NCI-H2081 (cell line): ENCODE measurements at places on chromosomes 5 and 9.

DNA sequence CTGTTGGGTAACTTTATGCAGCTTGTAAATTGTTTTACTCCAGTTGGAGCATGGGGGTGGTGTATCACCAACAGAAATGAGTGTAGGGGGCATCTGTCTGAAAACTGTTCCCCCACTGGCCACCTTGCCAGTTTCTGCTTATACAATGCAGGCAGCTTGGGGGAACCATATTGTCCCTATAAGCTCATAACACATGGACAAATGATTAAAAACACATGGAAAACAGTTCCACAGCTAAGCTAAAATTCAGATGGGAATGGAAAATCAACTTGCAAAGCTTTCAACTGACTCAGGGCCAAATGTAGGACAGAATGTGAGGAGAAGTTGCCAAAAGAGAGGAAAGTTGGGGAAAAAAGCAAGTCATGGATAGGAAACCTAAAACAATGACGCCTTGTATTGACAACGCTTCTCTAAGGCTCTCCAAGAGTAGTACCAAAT lies 7.9 kb upstream of the CER1 start:
- DNase-seq = no peak

DNA sequence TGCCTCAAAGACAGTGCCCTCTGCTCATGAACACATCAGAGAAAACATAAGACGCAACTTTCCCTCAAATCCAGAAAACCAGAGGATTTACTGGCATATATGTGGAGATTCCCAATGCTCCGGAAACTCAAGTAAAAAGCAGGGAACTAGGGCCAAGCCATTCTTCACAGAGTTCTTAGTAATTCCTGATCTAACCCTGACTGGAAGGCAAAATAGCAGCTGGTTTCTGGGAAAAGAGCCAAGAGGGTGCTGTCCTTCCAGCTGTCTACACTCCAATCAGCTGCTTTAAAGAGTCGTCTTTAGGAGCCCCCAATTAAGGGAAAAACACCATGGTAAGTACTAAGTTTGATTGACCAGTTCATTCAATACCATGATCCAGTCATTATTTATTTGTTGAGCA lies 49.6 kb downstream of the GNA14 start:
- peak; percentile 55 for DNase-seq

- DNase-seq = no peak
These were observed 51.0 kb downstream of the C5orf22 start for GRCh38 chr5:31583129-31583528.

- DNase-seq = no peak
These were observed 9.4 kb upstream of the FGFR4 start for GRCh38 chr5:177077335-177077734.

- DNase-seq = no peak
These were observed 13.5 kb downstream of the FBXL7 start for GRCh38 chr5:15513431-15513830.

GRCh38 chr5:139762615-139763170 lies 32.9 kb upstream of the PSD2 start:
- no peak for DNase-seq

DNA sequence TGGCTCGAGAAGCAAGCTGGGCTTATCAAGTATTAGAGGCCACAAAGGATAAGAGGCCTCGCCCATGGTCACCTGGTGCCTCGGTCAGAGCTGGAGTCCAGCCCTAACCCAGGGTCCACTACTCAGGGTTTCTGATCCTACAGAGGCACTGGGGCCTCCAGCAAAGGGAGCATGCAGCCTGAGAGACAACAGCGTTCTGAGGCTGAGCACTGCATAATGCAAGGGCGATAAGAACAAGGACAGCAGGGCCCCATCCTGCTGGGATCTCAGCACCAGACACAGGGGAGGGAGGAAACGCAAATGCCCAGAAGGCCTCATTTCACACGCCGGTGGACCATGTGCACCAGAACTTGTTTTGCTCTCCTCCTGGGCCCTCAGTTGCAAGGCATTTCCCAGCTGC lies 63.0 kb downstream of the C5orf15 start:
- no peak for DNase-seq

- DNase-seq = no peak
These were observed 8.9 kb upstream of the TOR4A start for GRCh38 chr9:137268538-137269201.

DNA sequence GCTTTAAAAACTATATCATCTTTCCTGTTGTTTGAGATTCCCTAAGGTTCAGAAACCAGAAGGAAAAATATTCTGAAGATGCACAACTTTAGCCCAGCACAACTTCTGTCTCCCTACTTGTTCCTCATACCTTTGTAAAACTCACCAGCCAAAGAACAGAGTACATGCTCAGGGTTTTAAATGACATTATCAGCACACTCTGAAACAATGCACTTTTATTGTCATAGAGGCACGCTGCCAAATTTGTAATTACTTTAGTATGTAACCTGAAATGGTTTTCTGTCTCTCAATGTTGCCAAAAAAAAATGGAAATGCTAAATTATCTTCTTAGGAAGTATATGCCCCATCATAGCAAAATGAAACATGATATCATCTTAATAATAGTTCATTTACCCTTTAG lies 383.6 kb upstream of the CDH6 start:
- DNase-seq = peak; percentile 68

- DNase-seq = no peak
These were observed 200.8 kb downstream of the PLK2 start for GRCh38 chr5:58258984-58259684.

GRCh38 chr5:51494821-51495220 lies 111.6 kb downstream of the ISL1 start:
- no peak for DNase-seq
